ENCODE measurements at places on chromosomes 16 and 17.
A peak's percentile ranks its signal among the peaks of the same experiment; 100 is the strongest.

- no peak for DNase-seq
These were observed 20.5 kb downstream of the EFTUD2 start for GRCh38 chr17:44878627-44879221.

DNA sequence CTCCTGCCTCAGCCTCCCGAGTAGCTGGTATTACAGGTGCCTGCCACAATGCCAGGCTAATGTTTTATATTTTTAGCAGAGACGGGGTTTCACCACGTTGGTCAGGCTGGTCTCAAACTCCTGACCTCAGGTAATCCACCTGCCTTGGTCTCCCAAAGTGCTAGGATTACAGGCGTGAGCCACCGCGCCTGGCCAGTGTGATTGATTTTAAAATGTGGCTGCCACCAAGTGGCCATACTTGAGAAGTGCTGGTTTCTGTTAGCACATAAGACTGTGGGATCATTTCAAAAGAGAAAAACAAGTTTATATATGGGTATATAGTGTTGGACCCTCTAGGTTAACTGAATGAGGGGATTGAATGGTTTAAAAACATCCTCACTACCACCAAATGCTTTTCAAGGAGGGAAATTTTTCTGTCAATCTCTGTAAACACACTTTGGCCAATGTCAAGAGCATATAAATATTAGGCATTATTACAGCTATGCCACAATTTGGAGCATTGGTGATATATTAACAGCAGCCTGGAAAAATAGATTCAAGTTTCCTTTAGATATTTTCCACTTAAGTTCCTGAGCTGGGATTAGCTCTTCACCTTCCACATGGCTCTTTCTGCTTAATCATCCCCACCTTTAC, 13.5 kb upstream of the DHRS13 start:
- DNase-seq = no peak

DNA sequence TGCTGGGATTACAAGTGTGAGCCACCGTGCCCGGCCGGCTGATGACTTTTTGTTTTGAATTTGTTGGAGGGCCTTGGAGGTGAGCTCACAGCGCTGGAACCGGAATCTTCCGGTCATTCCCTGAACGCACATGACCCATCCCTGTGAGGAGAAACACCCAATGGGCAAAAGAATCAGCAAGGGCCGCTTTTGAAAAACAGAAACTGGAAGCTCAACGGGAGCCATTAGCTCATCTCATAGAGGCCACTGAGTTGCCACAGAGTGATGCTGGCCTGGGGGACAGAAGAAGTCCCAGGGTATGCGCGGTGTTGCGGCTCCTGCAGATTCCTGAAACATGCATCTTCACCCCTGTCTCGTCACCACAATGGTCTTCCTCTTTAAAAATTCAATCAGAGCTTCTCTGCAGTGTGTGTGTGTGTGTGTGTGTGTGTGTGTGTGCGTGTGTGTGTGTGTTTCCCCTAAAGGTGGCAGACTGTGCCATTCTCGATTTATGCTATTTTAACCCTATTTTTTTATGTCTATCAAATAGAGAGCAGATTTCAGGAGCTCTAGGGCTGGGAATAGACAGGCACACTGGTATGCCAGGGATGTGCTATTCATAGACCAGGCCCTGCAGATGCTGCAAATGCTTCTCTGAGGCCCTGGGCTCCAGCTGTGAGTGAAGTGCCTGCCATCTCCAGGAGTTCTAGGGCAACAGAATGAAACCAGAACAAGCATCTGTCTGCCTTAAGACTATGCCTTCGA, 68.3 kb downstream of the MARCHF10 start:
- DNase-seq = no peak

- DNase-seq = no peak
These were observed 13.6 kb downstream of the PIMREG start for GRCh38 chr17:6457688-6458459.

DNA sequence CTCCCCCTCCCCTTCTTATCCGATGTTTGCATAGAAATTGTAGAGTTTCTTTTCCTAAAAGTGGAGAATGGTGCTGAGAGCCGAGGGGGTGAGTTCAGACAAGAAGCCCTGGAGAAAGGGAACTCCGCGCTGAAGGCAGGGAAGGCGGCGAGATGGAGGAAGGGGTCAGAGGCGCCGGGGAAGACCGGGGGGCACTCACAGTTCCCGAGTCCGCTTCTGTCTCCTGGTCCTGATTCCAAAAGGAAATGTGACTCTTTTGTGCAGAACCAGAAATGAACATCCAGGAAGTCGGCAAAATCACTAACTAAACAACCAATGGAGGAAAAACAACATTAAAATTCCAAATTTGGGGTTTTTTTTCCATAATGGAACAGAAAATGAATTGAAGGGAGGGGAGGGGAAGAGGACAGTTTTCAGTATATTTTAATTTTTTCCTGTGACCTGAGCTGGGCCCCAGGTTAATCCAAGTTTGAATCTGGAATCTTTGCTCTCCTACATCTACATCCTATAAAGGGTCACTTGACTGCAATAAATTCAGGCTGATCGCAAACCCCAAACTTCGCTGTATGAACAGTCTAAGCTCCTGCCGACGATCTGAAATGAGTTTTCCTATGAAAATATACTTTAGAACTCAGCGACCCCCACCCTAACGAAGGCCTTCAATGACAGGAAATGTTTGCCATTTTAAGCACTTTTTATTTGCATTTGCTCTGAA, 252.3 kb downstream of the C16orf95 start:
- no peak for DNase-seq

- DNase-seq = no peak
These were observed 172.0 kb downstream of the AXIN2 start for GRCh38 chr17:65389426-65389825.

DNA sequence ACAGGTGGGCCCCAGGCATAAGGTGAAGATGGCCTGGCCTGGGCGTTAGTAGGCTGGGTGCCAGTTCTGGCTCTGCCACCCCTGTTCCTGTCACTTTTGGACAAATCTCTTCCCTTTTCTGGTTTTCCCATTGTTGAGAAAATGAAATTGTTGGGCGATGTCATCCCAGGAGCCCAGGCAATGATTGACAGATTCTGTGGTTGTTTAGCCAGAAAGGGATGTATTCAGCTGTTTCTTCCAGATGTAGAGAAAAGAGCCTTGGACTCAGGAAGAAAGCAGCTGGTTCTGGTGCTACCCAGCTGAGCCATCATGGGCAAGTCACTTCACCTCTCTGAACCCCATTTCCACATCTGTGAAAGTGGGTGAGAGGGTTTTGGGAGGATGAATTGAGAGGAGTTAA, 60.1 kb upstream of the MRTFB start:
- DNase-seq = no peak

GRCh38 chr17:79789943-79790804, 6.7 kb downstream of the CBX8 start:
- DNase-seq = peak; percentile 59

- no peak for DNase-seq
These were observed 22.2 kb downstream of the SLC38A8 start for GRCh38 chr16:84020353-84020752.

DNA sequence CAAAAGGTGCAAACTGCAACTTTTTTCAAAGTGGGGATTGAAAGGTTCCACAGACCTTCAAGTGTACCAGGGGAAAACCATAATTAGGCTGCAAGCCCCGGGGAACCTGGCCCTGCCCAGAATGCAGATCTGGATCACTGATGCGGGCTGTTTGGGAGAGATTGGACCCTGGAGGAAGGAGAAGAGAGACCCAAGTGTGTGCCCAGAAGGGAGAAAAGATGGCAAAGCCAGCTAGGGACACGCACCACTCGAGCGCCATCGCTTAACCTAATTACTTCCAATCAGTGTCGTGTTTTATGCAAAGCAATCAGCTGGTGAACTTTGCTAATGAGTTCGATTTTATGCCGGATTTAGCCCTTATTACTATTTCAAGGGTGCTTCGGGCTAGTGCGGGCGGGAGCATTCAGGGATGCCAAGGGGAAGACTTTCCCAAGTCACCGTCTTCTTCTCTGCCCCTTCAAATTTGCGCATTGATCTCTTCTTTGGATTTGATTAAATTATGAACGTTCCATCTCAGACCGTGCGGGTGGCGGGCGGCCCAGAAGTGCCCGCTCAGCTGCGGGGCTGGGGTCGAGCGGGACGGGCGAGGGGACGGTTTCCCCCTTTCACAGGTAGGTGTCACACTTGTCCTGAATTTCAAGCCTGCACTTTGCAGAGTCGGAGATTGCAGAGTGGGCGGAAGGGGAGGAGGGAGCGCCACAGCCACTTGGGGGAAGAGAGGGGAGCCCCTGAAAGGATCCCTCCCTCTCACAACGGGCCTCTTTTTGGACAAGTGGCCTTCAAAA, 4.0 kb downstream of the IRX5 start:
- no peak for DNase-seq

DNA sequence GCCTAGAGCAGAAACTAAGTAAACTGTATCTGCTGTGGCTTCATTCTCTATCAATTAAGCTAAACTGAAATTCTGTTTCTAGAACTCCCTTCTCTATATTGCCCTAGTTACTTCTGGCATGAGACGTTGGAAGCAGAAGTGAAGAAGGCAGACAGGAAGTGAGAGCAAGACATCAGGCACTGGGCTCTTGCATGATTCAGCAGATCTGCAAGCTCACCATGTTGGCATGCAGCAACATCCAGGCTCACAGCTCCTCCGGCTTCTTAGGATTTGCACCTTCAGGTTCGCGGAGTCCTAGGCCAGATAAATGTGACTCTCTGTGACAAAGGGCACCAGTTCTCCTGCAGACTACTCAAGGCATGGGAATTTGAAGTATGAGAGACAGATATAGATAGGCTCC, 148.3 kb downstream of the CDH8 start:
- DNase-seq = no peak

DNA sequence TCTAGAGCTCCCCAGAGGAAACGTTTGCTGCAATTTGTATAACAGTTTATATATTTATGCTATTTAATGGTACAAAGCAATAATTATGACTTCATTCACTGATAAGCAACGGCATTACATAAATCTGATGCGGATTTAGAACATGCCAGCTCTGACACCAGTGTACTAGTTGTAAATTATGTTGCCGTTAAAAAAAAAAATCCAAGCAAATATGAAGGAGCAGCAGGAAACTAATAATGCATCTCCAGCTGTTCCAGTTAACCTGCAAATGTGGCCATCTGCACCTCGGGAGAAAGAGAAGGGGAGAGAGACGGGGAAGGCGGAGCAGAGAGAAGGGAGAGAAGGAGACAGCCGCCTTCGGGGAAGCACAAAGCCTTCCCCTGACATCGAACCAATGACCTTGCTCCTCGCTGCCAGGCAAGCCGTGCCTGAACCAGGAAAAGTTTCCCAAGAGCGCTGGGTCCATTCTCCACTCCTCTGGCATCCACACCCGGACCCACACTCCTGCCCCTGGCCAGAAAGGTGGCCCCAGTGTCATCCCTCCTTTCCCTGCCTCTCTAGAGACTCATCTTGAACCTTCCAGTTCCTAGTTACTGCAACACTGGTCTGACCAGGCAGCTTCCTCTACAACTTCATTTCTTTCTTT, 174.8 kb downstream of the C16orf78 start:
- DNase-seq = no peak

- DNase-seq = no peak
These were observed 13.6 kb downstream of the LGALS9 start for GRCh38 chr17:27644586-27644985.

DNA sequence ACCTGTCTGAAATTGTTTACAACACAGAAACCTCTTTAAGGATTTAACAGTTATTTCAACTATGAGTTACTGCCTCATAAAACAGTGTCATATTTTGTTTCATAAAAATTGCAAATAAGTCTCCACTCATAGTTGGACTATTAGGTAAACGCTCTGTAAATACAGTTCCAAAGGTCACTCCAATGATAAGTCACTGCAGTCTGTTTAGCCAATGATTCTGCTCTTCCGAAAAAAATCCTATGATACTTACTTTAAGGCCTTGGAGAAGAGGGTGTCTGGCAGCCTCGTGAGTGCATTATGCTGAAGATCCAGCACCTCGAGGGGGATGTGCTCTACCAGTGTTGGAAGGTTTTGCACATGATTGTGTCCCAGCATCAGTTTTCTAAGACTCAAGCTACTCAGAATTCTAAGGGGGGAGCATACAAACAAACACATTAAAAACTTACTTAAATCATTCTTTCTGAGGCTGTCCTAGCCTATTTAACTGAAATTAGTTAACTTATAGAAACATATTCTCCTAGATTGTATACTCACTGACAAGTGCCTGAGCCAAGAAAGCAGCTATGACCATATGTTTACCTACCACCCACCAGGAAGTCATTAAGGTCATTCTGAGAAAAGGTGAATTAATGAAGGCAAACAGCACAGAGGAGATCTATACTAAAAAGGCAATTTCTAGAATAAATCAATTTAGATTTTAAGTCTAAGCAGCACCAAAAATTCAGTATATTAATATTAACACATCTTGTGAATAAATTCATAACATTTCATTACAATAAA, 41.1 kb downstream of the MARVELD3 start:
- no peak for DNase-seq

GRCh38 chr17:46818316-46818928, at the start of gene WNT3:
WNT3 (minus strand) TSS chr17:46818692; CDS start chr17:46818597, 95 bp downstream.
- DNase-seq = peak; percentile 70

- no peak for DNase-seq
These were observed 2.0 kb upstream of the COX10 start for GRCh38 chr17:14067347-14067746.

DNA sequence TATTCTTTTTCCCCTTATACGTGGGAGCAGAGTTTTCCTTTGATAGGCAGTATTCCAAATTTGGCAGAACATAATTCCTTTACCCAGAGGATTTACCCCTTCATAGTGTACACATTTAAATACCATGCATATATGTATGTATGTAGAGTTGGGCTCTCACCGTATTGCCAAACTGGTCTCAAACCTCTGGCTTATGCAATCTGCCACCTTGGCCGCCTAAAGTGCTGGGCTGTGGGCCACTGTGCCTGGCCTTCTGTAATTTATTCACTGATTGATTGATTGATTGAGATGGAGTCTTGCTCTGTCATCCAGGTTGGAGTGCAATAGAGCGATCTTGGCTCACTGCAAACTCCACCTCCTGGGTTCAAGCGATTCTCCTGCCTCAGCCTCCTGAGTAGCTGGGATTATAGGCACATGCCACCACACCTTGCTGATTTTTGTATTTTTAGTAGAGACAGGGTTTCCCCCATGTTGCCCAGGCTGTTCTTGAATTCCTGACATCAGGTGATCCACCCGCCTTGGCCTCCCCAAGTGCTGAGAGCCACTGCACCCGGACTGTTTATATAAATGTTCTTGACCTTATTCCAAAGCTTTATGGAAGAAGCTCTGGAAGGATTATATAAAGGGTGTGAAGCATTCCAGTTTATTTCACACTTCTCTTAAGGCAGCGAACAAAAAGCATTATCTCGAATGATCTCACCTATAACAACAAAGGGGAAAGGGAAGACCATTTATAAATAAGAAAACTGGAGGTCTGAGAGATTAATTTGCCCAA, 14.9 kb downstream of the GLG1 start:
- no peak for DNase-seq

GRCh38 chr16:23406546-23407240, 46.3 kb downstream of the COG7 start:
- DNase-seq = no peak
